ENCODE measurements at places on chromosomes 12 and 14.

- DNase-seq, result no peak
Measured at GRCh38 chr12:25681580-25681979, 128.5 kb upstream of the LMNTD1 start.

DNA sequence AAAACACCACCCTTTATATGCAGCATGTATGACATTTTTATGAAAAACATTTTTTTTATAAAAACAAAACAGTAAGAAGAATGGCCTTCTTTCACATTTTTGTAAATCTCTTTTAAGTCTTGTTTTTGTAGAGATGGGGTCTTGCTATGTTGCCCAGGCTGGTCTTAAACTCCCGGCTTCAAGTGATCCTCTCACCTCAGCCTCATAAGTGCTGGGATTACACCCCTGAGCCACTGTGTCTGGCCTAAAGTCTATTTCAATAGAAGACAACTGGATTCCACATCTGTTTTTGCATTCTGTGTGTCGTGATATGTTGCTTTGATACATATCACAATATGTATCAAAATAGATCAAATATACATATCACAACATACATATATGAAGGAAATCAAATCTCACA lies 98.9 kb downstream of the ELK3 start:
- no peak for DNase-seq

DNA sequence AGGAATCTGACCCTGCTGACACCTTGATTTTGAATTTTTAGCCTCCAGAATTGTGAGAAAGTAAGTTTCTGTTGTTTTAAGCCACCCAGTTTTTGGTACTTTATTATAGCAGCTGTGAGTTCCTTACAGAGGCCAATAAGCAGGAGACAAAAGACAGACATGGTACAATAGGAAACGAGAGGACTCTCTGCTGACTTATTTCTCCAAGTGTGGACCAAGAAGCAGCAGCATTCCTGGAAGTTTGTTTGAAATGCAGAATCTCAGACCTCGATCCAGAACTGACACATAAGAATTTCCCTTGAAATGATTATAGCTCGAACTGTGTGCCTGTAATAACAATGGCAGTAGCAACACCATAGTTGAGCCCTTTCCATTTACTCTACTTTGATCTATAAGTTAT lies 31.9 kb upstream of the LUM start:
- DNase-seq, result no peak

DNA sequence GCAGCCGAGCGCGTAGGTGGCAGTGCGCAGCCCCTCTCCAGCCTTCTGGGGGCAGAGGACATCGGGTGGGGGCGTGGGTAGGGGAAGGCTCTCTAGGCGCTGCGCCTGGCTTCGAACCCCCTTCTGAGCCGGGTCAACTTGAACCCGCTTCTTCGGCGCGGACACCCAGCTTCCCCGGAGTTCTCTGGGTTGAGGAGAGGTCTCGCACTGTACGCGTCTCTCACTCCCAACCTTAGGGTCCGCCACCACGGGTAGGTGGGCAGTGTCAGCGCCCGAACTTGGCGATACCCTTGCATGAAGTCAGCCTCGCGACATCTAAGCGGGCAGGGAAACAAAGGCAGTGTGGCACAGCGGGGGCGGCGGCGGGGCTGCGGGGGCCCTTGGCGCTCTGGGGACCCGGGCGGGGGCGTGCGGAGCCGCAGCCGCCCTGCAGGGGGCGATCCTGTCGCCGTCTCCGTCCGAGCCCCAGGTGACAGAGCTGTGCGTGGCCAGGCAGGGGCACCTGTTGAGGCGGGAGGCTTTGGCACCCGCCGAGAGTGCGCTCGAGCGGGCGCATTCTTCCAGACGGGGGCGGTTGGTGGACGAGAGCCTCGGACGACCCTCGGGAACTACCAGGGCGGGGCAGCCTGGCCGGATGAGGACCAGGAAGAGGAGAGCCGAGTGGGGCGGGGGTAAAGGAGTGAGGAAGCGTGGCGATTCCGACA lies 1.1 kb downstream of the GALNT16 start:
- DNase-seq, result no peak

- no peak for DNase-seq
Measured at GRCh38 chr12:28051516-28052354, 79.2 kb upstream of the PTHLH start.

DNA sequence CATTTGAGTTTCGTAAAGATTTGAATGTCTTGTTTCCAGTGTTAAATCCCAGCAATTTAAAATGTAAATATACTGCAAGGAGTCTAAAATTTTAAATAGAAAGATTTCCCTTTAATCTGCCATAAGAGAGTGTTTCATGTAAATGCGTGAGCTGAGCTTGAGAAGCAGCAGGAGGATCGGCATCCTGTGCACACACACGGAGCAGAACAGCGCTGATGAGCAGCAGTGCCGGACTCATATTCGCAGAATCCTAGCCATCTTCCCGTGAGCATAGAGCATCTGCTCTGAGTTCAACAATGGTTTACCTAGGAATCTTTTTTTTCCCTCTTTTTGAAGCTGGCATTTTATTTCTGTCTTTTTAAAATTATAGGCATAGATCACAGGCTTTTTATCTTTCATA lies 29.8 kb upstream of the AMN start:
- no peak for DNase-seq

DNA sequence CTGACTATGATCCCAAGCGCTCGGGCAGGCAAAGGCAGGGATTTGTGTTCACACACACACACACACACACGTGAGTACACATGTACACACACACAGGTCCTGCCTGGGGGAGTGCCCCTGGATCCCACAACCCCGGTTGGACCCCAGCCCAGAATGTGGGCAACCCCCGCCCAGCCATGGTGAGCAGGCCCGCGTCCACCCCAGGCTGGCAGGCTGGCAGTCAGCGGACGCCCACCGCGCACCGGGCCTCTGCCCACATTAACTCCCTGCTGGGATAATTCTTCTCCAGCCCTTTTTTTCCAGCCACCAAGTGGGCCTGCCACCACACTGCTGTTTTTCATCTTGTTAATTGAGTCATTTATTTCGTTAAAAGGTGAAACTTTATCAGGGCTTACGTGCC lies 256.2 kb downstream of the BCL11B start:
- no peak for DNase-seq

- DNase-seq, result no peak
Measured at GRCh38 chr14:75422169-75422568, 5.7 kb upstream of the JDP2 start.

DNA sequence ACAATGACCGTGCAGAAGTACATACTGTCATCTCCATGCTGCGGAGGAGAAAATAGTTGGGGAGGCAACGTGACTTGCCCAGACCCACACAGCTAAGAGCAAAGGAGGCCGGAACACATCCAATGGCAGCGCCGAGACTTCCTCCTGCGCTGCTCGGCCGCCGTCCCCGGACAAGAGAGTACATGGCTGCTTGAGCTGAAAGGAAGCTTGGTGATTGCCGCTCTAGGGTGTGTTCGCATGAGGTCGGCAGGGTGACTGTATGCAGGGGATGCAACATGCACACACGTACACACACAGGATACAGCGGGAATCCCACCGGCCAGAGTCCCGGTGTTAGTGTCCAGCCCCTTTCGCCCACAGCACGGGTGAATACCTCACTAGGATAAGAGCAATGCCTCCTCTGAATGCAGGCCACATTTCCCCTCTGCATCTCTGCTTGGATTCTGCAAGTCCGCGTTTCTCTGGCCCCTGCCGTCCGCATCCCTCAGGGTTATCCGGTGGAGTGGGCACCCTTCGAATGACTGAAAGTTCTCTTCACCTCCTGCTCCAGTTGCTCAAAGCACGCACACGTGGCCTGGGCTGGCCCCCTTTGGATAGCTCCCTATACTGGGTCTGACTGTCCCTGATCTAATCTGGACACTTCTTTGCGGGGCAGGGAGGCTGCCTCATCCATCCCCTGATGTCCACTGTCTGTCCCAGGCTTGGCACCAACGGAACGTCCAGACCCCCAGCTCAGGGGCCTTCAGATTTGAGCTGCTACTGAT lies 78.8 kb downstream of the GSC start:
- DNase-seq, result no peak

GRCh38 chr12:90069711-90070110 lies 361.1 kb upstream of the ATP2B1 start:
- no peak for DNase-seq

DNA sequence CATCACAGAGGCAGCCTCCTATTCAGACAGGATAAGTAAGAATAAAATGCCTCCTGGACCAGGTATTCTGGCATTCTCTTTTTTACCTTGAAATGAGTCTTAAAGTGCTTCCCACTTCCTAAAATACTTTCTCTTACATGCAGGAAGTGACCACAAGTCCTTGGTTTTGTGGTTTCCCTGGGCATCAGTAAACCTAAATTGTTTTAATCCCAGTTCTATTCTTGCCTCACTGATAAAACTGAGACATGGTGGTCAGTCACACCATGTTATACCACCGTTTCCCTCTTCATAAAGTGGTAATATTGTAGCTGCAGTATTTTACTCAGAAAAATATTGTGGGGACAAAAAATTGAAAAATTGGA lies 1.2 kb upstream of the SALL2 start:
- DNase-seq, result no peak

- no peak for DNase-seq
Measured at GRCh38 chr12:132986885-132987225, 688 bp downstream of the ZNF26 start.

DNA sequence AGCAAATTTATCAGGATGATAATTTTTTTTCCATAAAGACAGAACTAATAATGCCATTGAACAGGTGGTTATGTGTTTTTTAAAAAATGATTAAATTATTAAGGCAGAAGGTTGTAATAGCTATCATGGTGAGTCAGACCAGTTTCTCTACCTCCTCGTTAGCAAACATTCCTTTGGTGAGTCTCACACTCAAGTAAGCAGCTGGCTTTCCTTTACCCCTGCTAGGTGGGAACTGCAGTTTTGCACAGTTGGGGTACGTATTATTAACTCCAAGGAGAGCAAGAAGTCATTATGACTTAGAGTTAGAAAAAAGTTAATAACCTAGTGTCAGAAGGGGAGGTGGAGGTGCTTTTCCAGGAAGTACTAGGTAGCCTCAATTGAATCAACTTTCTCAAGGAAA lies 165.3 kb downstream of the SNAPC1 start:
- no peak for DNase-seq

DNA sequence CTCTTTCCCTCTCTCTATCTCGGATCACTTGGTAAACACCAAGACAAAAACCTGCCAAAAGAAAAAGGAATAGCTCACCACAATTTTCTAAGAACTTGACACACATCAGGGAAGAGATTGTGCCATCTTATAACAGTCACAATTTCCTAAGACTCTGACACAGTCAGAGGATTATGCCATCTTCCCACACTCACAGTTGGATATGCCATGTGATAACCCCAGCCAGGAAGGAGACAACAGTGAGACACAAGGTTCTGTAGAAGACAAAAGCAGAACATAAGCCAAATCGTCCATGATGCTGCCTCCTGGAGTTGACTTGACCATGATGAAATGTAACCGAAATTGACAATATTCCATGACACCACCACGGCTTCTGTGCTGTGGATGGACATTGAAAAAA lies 2.8 kb upstream of the CLEC9A start:
- no peak for DNase-seq

DNA sequence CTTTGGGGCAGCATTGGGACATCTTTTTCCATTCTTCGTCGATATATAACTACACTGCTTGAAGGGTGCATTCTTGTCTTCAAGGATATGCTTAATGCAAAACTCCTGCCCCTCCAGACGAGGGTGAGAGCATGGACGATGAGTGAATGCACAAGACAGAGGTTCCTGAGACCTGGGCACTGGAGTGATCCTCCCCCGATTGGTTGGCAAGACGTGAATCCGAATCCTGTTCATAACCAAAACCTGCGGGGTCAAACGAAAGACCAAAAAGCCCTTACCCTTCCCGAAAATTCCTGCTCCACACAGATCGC lies 684 bp downstream of the KANSL2 start:
- DNase-seq, result no peak

- no peak for DNase-seq
Measured at GRCh38 chr12:44968965-44969364, 81.9 kb downstream of the DBX2 start.

DNA sequence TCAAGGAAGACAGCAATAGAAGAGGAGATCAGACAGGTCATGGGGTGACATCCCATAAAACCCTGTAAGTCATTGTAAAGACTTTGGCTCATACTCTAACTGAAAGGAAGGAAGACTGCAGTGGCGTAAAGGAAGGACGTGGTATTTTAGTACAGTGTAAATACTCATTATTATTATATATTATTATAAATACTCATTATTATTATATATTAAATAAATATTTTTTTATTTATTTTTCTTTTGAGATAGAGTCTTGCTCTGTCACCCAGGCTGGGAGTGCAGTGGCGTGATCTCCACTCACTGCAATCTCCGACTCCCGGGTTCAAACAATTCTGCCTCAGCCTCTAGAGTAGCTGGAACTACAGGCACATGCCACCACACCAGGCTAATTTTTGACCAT lies 15.1 kb upstream of the LRP10 start:
- DNase-seq, result no peak

- peak; percentile 10 for DNase-seq
Measured at GRCh38 chr12:8088574-8088973, 6.5 kb downstream of the NECAP1 start.

GRCh38 chr12:57093415-57094207 lies 4.7 kb downstream of the NAB2 start:
- peak; percentile 71 for DNase-seq

- DNase-seq, result no peak
Measured at GRCh38 chr14:68552602-68553001, 240.3 kb downstream of the ZFP36L1 start.

DNA sequence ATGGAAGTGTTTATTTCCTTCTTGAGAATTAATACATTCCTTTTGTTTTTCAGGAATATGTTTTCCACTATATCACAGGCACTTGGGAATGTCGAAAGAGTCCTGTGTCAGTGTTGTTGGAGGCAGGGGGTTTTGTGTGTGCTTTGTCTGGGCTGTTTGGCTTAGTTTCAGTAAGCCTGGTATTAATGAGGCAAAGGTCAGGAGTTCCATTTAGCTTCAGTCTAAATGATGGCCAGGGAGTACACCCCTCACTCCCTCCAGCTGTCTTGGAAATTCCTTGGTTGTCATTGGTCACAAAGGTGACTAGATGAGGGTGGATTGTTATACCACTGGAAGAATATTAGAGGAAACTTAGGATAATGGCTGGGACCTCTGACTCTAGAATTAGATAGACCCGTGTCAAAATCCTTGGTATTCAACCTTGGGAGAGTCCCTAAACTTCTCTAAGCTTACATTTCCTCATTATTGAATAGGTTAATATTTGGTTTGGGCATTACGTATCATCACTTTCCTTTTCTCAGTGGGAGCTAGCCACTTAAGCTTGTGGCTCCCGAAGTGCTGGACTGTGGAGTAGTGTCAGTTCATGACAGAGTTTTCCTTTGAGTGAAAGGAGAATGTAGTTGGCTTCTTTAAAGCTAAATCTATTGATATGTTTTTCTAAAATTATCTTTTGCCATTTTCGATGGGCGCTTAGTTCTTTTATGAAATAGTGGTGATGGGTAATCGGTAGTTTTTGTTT lies 5.2 kb downstream of the FRS2 start:
- no peak for DNase-seq

- no peak for DNase-seq
Measured at GRCh38 chr12:88725592-88726143, 145.4 kb upstream of the KITLG start.

All from stimulated activated CD8-positive, alpha-beta memory T cell treated with anti-CD3 and anti-CD28 coated beads, Interleukin-12 subunit alpha, Interleukin-12 subunit beta, amount 100 ng/mL, for 4 hours (primary cell).